Fibroblast of skin of left quadriceps (primary cell): ENCODE measurements at places on chromosomes 3 and 15.

GRCh38 chr15:96183514-96183850 is 147.0 kb upstream of the NR2F2 start:
- DNase-seq: no peak

- DNase-seq: peak; percentile 21
Measured at GRCh38 chr3:75192146-75192616, 471.9 kb upstream of the FRG2C start.

GRCh38 chr3:41239587-41239986 is 40.3 kb downstream of the CTNNB1 start:
- DNase-seq: no peak

GRCh38 chr3:67090474-67090873 is 92.4 kb downstream of the KBTBD8 start:
- DNase-seq: peak; percentile 59

DNA sequence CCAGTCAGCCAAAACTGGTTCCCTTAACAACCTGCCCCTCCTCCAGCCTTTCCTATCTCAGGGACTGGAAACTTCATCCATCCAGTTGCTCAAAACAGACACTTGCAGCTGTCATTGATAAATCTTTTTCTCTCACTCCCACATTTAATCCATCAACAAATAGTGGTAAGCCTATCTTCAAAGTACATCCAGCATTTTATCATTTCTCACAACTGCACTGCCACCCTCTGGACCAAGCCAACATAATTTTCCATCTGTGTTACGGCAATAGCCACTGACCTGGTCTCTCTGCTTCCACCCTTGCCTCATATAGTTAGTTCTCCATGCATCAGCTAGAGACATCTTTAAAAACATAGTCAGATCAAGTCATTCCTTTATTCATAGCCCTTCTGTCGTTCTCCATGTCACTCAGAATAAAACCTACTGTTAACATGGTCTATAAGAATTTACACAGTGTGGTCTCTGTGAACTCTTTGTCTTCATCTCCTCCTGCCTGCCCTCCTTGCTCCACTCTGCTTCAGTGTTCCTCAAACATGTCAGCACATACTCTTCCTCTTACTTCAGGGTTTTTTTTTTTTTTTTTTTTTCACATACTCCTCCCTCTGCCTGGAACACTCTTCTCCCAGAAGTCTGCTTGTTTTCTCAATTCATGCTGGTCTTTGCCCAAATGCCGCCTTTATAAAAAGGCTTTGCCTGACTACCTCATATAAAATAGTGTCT is 102.5 kb upstream of the COL6A5 start:
- DNase-seq: no peak

GRCh38 chr15:35557544-35557943 is 11.6 kb upstream of the DPH6 start:
- peak; percentile 47 for DNase-seq

GRCh38 chr3:148131990-148132638 is 565.6 kb upstream of the AGTR1 start:
- no peak for DNase-seq

GRCh38 chr3:110815008-110815583 is 256.5 kb upstream of the NECTIN3 start:
- DNase-seq: peak; percentile 60

GRCh38 chr15:100663915-100664281 is 61.5 kb downstream of the ASB7 start:
- no peak for DNase-seq

GRCh38 chr3:135014566-135014965 is 219.5 kb downstream of the EPHB1 start:
- DNase-seq: no peak

- no peak for DNase-seq
Measured at GRCh38 chr3:141440942-141441341, 45.9 kb upstream of the RASA2 start.

DNA sequence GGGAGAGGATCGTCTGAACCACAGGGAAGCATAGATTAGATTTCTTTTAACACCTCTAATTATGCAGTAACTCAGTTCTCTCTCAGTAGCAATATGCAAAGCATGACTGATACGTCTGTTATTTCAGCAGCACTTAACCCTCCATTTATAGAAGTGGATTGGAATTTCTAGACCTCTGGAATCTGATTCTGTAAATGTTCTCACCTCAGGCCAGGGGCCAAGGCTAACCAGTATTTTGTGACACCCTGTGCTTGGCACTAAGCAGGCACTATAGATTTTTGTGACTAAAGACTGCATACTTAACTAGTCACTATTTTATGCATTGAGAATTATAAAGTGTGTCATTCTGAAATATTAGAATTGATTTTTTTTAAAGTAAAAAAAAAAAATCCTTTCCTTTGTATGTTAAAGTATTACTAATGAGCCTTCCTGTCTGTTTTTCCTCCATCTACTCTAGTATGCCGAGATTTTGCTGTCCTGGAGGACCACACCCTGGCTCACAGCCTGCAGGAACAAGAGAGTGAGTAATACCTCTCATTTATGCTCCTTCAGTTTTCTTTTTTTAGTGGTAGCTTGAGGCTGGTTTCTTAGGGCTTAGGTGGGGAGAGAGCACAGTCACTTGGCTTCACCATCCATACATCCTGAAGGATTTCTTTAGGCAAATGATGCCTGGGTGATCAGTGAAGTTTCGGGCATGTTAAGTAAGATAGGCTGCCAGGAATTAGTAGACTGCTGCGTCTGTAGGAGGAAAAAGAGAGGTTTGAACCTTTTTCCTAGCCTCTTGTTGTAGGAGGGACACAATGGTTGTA is 26.5 kb upstream of the UTS2B start:
- DNase-seq: peak; percentile 53

DNA sequence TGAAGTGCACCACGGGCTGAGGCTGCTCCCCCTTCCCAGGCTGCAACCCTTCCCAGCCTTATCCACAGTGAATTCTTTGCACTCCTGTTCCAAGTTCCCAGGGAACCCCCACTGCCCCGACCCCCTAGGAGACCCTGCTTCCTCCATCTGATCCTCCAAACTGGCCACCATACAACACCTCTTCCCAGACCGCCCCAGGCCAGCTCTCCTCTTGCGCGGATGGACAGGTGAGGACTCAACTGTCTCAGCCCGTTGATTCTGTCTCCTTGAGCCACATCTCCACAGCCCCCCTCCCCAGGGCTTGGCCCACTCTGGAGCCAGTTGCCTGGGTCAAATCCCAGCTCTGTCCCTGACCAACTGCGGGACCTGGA is 21.7 kb downstream of the GRIP2 start:
- DNase-seq: no peak

- no peak for DNase-seq
Measured at GRCh38 chr3:127662001-127662469, 10.7 kb upstream of the ABTB1 start.

DNA sequence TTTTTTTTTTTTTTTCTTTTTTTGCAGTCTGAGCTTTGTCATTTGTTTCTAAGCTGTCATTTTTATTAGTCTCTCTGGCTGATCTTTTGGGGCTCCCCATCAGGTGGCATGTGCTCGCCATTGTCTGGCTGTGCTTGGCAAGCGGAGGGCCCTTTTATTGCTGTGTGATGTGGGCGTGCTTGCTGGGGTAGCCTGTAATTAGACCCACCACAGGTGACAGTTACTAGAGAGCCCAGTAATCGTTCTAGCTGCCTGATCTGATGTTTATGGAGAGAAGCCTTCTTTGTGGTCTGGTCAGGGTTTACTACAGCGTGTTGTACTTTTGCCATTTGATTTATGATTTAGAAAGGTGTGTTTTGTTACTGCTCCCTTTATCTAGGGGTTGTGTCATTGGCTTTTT is 179.9 kb downstream of the MCTP2 start:
- DNase-seq: no peak

DNA sequence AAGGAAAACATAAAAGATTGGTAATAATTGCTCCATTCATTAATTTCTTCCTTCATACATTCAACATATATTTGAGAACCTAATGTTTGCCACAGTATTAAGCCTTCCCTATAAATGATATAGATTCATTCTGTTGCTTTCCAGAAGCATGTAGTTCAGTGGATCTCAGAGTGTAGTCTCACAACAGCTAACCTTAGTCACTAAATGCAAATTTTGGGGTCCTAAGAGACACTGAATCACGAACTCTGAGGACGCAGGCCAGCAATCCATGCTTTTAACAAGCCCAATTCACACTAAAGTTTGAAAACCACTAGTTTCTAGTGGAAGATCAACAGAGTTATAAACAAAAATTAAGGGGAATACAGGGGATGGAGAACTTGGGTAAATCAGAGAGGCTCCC is 7.2 kb upstream of the AQR start:
- DNase-seq: no peak

DNA sequence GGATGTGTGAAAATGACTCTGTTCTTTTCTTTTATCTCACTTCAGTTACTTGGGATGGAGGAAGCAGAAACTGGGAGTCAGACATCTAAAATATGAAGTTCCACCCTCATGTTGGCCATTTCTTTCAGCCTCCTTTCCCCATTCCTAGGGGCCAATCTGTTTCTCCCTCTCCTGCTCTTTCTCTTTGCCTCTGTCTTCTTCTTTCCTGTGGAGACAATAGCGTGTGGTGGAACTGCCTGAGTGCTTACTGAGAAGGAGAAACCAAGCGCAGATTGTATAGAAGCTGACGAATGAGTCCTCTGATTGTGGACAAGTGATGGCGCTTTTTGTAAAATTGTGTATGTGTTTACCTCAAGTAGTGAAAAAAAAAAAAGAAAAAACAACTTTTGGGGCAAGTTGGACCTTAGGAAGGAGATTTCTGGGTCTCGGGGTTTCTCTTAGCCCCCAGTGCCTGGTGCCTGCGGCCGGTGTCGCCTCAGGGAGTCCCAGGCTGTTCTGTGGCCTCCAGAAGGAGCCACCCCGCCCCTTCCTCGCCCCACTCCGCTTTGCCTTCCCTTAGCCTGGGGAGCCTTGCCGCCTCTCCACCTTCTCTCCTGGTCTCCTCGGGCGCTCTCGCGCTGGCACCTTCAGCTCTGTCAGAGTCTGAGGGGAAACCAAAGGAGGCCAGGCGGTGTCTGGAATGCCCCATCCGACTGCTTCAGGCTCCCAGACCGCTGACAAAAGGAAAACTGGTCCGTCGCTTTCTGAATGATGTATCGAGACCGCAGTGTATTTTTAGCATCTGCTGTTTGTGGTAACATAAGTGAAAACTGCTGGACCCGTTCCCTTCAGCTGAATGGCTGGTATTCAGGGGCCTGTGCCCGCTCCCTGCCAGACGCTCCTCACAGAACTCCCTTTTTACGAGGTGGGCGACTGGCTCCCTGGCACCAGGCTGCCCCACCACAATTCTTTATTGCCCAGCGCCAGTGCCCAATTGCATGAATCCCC is 30.1 kb downstream of the SCG5 start:
- peak; percentile 78 for DNase-seq

DNA sequence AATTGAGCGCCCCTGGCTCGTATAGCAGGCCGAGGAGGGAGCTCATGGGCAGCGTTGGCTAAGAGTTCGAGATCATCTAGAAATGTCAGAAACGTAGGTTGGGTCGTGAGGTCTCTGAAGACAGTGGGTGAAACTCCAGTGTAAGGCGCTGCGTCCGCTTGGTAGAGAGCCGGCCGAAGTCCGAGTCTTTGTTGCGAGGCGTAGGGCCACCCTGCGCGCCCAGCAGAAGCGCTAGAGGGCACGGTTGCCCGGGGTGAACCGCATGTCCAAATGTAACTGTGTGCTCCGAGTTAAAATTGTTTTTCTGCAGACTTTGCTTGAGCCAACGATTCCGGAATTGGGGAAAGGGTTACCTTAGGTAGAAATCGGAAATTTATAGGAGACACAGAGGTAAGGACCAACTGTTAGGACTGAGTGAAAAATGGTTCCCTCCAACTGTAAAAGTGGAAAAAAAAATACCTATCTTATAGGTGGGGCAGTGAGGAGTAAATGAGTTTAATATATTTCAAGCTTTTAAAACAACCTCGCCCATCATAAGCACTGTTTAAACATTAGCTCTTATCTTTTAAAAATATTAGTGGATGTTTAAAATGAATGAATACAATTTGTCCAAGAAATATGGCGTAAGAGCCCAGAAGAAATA is 993 bp upstream of the SIAH2 start:
- DNase-seq: no peak

- DNase-seq: no peak
Measured at GRCh38 chr3:68056556-68056955, 402.1 kb upstream of the SUCLG2 start.

- DNase-seq: no peak
Measured at GRCh38 chr3:51954105-51954504, 1.1 kb upstream of the GPR62 start.

DNA sequence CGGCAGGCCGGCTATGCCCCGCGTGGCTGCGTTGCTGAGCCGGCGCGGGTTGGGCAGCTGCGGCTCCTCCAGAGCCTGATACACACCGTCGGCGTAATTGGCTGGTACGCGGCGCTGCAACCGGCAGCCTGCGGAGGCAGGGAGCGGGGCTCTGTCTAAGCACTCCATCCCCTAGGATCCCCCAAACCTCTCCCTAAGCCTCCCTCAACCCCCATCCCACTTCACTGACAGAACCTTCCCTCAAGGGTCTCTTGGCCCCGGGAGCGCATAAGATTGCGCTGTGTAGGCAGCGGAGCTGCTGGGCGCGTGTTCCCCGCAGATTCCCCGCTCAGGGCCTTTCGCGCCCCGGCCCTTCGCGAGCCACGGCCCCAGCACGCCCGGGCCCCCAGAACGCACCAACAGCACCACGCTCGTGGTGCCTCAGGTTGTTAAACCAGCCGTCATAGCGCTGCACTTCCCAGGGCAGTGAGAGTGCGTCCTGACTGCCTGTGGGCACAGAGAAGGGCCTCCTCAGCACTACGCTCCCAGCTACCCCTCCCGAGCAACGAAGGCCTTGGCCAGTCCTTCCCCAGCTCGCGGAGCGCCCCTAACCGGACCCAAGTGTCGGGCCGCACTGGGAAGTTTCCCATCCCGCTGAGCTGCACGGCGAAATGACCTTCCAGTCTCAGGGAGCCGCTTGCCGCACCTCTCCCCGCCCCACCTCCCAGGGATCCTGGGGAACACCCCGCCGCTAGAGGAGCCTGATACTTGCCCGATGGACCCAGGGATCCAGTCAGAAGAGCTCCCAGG is 1.2 kb downstream of the DUOX2 start:
- DNase-seq: no peak

- DNase-seq: no peak
Measured at GRCh38 chr3:75235631-75236030, 428.5 kb upstream of the FRG2C start.

DNA sequence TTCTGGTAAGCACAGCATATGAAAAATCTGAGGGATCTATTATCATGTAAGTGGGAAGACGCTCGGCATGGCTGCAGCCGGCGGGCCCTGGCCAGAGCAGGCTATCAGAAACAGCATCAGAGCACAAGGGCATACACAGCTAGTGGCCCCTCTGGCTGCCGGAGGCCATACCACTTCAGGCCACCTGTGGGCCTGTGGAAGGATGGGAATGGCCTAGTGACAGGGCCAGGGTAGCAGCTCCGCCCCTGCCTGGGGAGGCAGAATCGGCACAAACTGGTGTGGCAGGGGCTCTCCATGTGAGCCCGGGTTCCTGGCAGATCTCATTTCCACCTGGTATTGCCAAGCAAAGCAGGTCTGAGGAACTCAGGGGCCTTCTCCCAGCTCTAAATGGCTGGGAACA is 46.4 kb downstream of the SH3BP5 start:
- DNase-seq: no peak
